ENCODE measurements at places on chromosomes 5 and 9.

DNA sequence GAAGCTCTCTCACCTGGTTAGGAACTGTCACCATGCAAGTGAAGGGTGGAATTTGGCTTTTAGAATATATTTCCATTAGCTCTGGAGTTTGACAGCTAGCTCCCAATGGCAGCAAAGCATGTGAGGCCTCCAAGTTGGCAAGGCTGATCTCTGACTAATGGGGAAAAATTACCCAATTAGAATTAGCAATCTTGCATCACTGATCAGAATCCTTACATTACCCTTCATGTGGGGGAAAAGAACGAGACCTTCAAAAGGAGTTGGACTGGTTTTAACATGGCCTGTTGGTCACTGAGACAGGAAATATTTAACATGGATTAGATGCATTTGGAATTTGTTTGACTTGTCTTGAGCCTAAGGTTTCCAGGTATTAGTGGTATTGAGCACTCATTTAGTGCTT, 192.3 kb upstream of the GDNF start:
- DNase-seq: no peak

- no peak for DNase-seq
Observed at GRCh38 chr9:121648799-121649198, 2.6 kb upstream of the DAB2IP start.

DNA sequence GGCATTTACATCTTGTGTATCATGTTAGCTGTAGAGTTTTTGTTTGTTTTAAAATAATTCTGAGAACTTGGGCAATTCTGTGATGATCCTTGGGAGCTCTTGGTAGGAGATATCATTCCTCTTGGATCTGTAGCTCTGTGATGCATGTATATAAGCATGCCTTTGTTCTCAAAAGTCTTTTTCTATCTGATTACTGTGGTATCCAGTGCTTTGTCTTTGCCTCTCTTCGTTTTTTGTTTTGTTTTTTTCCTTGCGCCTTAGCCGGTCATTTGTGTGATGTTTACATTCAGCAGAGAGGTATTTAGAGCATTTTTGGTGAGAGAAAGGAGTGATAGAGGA, 110.0 kb downstream of the PAM start:
- DNase-seq: no peak

GRCh38 chr5:79800979-79801827, 111.6 kb downstream of the CMYA5 start:
- DNase-seq: no peak

- DNase-seq: no peak
Observed at GRCh38 chr9:135038826-135039225, 48.6 kb upstream of the OLFM1 start.

- DNase-seq: no peak
Observed at GRCh38 chr9:117412006-117412715, 2.7 kb downstream of the ASTN2 start.

DNA sequence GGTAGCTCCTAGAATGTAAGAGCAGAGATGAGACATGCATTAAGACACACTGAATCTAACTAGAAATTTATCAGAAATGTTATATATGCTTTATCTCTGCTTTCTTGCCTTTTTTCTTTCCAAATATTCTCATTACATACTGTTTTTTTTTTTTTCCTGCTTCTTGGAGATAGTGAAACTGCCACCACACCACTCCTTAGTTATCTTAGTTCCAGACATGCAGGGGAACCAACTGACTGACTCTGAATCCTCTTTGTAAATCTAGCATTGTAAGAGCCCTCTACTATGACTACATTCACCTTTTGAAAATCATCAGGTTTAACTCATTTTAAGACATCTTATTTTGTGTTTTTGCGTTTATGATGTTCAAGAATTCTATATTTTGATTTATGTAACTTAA, 181.3 kb upstream of the ST8SIA4 start:
- no peak for DNase-seq

GRCh38 chr9:136645903-136646754, 16.6 kb upstream of the EGFL7 start:
- DNase-seq: no peak

DNA sequence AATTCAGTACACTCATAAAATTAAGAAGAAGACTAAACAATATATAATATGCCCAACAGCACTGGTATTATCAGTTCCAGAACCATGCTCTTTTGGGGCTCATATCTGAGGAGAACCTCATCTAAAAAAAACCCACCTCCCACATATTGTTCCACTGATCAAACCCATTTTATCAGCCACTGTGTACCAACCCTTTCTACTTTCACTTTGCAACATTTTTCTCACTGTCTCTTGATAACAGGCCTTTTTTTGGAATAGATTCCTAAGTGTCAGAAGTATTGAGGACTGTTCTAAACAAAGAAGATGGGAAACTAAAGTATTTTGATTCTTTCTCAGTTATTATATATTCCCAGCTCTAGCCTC, 173.2 kb downstream of the GABRB2 start:
- no peak for DNase-seq
